Naive B cell (primary cell): ENCODE measurements at places on chromosomes 16 and 17.

GRCh38 chr16:88070341-88070740 lies 119.1 kb downstream of the BANP start:
- no peak for DNase-seq

GRCh38 chr17:63698886-63699637 lies 863 bp downstream of the LIMD2 start:
- peak; percentile 97 for DNase-seq

DNA sequence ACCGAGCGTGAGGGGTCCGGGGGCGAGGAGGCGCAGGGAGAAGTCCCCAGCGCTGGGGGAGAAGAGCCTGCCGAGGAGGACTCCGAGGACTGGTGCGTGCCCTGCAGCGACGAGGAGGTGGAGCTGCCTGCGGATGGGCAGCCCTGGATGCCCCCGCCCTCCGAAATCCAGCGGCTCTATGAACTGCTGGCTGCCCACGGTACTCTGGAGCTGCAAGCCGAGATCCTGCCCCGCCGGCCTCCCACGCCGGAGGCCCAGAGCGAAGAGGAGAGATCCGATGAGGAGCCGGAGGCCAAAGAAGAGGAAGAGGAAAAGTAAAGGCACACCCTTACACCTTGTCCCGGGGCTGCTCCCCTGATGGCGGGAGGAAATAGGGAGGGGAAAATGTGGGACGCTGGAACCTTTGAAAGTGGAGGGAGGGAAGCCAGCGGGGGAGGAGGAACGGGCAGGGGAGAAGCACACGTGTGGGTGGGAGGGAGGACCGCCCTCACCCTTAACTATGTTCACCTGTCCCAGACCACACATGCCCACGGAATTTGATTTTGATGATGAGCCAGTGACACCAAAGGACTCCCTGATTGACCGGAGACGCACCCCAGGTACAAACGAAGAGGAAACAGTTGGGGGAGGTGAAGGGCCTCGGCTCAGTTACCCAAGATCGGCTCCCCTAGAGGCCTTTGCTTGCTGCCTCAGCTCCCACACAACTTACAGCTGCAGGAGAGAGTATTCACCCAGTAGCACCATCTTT lies 916 bp downstream of the PAGR1 start:
- peak; percentile 23 for DNase-seq

DNA sequence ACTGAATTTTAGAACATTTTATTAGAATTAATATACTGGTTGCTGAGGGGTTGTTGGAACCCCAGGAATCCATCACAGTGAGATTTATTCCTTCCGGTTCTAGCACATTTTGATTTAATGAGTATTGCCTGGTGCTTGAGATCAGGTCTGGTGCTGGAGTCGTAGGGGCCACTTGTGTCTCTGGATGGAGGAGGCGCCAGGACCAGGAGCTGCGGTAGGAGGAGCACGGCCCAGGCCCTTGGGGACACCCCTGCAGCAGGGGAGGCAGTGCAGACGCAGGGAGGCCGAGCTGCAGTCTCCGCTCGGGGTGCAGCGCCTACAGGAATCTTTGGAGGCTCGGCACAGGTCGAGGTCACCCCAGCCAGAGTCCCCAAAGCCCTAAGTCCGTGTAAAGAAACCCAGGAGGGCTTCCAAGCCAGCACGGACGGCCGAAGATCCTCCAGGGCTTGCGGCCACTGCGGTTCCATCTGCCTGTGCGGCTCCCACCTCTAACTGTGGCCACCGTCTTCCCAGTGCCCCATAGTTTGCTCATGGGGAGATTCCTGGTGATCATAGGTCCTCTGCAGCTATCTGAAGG lies 66.2 kb upstream of the CREBBP start:
- DNase-seq = no peak

DNA sequence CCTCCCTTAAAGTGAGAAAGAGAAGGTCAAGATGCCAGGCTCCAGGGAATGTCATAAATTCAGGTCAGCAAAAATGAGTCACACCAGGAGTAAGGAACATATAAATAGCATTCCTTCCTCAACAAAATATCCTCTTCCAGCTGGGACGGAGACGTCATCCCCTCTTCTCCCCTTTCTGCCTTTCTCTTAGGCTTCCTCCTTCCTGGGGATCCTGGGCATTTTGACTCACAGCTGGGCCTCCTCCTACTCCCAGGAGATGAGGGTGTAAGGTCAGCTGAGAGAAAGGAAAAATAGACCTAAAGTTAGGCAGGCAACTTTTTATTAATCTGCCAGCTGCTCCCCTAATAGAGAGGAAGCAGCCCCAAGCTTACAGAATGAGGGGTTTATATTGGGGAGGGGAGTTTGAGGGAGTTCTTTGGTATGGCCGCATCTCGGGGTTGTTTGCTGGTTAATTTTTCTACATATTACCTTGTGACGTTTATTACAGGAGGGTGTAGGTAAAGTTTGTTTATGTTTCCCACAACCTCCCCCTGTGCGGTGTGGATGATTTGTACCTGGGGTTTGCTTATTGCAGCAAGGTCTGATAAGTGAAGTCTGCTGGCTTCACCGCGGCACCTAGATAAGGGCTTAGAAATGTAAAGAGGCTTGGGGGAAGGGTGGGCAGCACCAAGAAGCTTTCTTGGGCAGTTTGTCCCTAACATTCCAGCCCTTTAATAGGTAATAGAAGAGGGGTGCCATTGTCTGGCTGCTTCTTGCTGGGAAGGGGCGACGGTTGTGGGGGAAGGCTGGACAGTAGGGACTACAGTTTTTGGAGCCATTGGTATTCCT lies 7.1 kb upstream of the ZNF747 start:
- DNase-seq = no peak

DNA sequence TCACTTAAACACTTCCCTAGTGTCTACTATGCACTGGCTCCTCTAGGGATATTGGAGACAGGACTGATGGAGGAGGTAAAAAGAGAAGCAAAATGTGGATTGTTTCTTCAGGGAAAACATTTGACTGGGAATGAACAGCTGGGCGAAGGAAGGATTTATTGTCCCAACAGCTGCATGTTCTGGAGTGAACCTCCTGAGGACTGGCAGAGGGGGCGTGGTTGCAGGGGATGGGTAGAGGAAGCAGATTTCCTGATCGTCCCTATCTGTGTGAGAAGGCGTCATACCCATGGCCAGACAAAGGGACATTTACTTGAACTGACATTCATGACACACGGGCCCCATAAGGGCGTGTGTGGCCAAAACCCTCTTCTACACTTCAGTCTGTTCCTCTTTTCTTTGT lies 321.5 kb downstream of the MAP2K4 start:
- DNase-seq = no peak

DNA sequence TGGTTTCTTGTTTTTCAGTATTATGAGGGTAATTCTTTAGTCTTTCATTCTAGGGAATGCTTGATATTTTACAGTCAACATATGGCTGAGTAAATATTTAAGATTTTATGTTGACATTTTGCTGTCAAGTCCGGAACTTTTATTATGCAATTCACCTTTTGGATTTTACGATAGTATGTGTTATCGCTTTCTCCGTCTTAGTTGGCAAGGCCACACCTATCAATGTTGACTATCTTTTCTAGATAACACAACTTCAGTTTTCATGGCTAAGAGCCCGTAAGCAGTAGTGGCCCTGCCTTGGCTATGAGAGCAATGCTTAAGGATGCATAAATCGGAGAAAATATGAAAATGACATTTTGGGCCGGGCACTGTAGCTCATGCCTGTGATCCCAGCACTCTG lies 39.5 kb upstream of the CDH13 start:
- DNase-seq = no peak

GRCh38 chr17:66837226-66837625 lies 2.3 kb downstream of the CACNG5 start:
- no peak for DNase-seq

DNA sequence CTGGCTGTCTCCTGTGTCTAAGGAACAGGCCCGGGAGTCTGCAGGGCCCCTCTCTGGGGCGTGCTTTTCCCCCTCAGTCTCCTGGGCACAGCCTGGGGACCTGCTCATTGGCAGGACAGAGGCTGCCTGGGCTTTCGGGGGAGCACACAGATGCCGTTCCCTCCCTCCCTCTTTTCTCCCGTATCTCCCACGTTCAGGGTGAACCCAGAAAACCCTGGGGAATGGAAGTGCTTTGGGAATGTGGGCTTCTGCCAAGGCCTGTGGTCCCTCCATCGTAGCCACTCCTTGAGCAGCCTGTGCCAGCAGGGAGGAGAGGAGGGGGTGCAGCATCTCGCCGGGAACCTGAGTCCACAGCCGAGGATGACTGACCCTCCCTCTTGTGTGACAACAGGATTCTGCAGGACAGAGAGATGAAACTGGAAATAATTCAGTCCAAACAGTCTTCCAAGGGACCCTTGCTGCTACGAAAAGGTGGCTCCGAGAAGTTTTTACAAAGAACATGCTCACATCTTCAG lies 52.0 kb downstream of the RNF213 start:
- no peak for DNase-seq

GRCh38 chr16:1300664-1301476 lies 8.6 kb upstream of the UBE2I start:
- DNase-seq = peak; percentile 68

GRCh38 chr16:12043953-12044352 lies 67.4 kb downstream of the SNX29 start:
- DNase-seq = no peak
